ENCODE measurements at places on chromosomes 12 and 14.

- no peak for DNase-seq
Measured at GRCh38 chr12:43108656-43109055, 443.3 kb downstream of the ADAMTS20 start.

DNA sequence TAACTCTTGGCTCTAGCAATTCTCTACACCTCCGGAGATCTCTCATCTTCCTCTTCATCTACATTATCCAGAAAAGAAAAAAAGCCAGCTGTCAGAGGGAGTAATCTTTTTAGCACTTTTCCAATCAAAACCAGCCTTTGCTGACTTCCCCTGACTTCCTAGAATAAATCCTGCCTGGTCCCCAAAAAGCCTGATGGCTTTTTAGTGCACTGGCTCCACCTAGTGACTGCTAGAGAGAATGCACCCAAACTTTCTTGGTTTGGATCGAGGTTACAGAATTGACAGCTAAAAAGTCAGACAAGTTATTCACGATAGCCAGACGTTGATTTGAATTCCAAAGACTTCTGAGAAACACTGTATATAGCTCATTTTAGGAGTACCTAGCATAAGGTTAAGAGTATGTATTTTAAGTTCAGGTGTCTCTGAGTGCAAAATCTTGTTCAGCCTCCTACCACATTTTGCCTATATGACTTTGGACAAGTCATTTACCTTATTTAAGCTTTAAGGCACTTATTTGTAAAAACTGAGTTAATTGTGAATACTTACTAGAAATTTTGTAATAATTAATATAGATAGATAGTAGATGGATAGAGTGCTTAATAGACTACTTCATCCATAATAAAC is 185.7 kb upstream of the GRIN2B start:
- DNase-seq: no peak

- DNase-seq: no peak
Measured at GRCh38 chr14:70921669-70922068, 14.4 kb downstream of the PCNX1 start.

DNA sequence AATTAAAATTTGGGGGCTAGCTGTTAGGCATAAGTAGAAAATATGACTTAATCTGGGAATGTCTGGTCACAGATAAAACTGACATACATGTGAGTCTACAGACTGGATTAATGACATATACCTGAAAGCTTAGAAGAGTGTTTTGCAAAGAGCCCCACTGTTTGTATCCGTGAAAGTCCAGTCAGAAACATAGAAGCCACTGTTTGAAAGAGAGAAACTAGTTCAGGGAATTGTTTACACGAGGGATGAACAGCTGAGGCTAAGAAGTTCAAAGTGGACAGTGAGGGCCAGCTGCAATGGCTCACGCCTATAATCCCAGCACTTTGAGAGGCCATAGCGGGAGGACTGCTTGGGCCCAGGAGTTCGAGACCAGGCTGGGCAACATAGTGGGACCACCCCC is 36.2 kb upstream of the SGPP1 start:
- no peak for DNase-seq

DNA sequence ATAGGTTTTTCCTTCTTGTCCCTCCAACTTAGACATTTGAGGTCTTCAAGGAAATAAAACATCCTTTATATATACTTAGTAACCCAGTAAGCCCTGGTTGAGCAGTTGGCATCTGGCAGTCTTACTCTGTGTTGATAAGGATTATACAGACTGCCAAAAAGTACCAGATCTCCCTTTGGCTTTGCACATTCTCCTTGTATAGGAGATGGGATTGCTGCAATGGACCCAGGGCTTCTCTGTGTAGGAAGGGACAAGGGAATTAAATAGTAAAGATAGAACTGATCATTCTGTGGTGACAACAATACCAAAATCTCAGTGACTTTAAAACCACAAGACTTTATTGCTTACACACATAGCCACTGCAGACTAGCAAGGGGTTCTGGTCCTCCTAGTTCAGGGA is 180.1 kb upstream of the CCDC196 start:
- no peak for DNase-seq

GRCh38 chr12:133202493-133203343 is 21.4 kb downstream of the ZNF268 start:
- no peak for DNase-seq

- DNase-seq: no peak
Measured at GRCh38 chr14:103232831-103233319, 101.2 kb upstream of the EIF5 start.

GRCh38 chr12:113837528-113838296 is 128.4 kb downstream of the RBM19 start:
- no peak for DNase-seq

DNA sequence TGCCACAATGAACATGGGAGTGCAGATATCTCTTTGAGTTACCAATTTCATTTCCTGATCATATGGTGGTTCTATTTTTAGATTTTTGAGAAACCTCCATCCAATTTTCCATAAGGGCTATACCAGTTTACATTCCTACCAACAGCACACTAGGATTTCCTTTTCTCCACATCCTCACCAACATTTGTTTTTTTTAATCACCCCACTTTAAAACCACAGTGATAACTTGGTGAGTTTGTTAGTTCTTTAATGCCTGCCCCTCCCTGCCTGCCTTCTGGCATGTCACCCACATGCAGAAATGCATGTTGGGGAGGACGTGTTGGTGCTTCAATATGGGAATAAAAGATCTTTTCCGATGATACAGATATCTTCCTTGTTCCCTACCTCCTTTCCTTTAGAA is 167.9 kb downstream of the CAND1 start:
- no peak for DNase-seq

DNA sequence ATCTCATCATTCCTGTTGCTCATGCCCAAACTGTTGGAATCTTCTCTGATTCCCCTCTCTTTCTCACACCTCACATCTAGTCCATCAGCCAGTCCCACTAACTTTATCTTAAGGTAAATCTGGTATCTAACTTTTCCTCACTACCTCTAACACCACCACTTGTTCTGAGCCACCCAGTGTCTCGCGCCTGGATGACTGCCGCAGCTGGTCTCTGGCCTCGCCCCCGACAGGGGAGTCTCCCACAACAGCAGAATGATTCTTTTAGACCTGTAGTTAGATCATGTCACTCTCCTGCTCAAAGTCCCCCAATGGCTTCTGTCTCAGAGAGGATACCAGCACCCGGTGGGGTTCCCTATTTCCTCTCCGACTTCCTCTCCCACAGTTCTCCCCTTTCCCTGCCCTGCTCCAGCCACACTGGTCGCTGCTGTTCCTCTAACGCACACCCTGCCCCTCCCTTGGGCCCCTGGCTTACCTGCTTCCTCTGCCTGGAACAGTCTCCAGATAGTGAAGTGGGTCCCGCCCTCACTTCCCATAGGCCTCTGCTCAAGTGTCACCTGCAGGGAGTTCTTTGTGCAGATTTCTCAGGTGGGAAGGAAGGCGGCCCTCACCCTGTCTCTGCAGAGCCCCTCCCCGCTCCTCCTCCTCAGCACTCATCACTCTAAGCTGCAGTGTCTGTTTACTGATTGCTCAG is 338.5 kb upstream of the FKBP4 start:
- DNase-seq: no peak

DNA sequence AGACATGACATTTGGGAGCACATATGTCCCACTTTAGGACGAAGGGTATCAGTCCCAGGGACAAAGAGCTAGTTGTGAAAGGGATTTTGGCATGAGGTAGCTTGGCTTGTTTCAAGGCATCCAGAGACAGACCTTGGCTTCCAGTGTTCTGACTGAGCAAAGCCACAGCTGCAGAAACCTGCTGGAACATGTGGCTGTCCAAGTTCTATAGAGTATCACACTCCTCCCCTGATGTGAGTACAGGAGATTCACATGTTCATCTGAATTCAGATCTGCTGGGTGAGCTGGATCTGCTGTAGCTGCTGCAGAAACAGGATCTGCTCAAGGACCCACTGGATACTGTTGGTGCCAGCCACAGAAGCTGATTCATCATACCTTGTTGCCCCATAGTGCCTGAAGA is 10.1 kb upstream of the C14orf39 start:
- DNase-seq: no peak

DNA sequence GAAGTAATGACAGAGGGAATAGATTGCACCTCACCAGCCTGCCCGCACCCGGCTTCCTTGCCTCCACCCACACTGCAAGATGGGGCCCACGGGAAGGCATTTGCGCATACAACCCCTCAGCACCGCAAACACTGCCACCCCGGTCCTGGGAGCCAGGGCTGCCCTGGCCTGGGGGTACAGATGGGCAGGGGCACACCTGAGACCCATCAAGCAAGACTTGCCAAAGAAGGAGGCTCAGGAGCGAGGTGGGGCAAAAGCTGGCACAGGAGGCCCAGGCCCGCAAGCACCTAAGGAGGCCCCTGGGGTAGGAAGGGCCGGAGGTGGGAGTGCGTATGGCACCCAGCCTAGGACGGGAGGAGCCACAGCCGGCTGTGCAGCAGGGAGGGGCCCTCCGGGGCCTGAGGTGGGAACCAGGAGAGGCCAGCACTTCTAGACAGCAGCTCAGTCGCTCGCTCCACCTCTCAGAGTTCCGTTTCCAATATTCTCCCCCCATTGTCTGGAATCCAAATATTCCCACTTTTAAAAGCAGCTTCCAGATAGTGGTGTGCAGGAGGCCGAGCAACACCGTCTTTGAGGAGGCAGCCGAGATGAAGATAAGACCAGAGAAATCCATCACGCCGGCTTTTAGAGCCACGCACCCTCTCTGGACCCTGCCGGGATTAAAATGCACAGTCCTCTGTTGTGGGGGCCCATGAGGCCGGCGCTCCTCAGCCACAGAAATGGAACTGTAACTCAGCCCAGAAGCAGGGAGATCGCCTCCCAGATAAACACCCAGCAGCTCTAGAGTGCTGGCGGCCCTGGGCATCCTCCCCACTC is 12.2 kb upstream of the C14orf180 start:
- no peak for DNase-seq

GRCh38 chr14:99518441-99519346 is 37.5 kb downstream of the CCNK start:
- DNase-seq: peak; percentile 39

- no peak for DNase-seq
Measured at GRCh38 chr12:79659961-79660431, 30.8 kb downstream of the PAWR start.

GRCh38 chr14:91257328-91258010 is 13.0 kb upstream of the GPR68 start:
- DNase-seq: no peak

GRCh38 chr12:80936353-80936641 is 1.4 kb downstream of the LIN7A start:
- DNase-seq: no peak

GRCh38 chr12:68074306-68075027 is 85.1 kb downstream of the IFNG start:
- no peak for DNase-seq

DNA sequence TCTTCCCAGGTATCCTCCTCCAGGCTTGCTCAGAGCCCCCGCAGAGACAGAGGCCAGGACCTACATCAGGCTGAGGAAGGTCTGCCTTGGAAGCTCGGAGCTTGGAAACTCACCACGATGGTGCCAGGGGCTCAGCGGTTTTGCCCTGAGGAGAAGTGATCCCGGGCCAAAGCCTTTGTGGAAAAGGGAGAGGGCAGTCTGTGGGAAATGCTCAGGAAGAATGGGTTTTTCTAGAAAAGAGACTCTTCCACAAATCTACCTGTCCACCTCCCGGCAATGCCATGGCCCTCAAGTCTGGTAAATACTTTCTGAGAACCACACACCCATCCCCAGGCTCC is 8.0 kb downstream of the KRT2 start:
- DNase-seq: no peak

- DNase-seq: no peak
Measured at GRCh38 chr12:44874981-44875416, 1.1 kb downstream of the NELL2 start.

DNA sequence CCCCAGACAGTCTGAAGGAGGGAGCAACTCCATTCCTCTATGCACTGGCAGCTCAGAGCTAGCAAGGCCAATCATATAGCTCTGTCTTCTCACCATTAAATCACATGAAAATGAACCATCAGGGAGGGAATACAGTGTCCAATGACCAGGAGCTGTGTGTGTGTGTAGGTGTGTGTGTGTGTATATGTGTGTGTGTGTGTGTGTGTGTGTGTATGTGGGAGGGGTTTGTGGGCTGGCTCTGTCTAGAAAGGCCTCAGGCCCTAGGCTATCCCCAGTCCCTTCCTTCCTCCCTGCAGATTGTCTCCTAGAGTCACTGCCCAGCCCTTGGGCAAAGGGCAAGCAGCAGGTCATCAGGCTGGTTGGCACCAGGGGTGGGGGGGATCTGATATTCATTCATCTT is 5.7 kb upstream of the SUSD6 start:
- no peak for DNase-seq

- DNase-seq: no peak
Measured at GRCh38 chr14:81662066-81662465, 128.4 kb upstream of the SEL1L start.

DNA sequence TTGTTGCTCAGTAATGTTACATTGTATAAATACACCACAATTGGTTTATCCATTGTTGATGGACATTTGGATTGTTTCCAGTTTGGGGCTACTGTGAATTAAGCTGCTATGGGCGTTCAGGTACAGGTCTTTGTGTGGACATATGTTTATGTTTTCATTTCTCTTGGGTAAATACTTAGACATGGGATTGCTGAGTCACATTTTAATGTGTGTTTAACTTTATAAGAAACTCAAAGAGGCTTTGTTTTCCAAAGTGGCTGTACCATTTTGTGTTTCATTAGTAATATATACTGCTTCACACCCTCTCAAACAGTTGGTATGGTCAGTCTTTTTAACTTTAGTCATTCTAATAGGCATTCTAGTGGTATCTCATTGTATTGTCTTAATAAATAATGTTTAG is 225.0 kb downstream of the SPTSSA start:
- no peak for DNase-seq

DNA sequence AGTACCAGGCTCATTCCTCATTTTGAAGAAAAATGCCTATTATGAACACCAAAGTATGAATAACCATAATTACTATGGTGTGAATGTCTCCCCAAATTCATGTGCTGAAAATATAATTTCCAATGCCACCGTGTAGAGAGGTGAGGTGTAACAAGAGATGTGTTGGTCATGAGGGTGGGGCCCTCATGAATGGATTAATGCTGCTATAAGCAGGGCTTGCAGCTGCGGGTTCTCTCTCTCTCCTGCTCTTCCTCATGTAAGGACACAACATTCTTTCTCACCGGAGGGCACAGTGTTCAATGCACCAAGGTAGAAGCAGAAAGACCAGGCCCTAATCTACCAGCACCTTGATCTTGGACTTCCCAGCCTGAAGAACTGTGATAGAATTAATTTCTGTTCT is 70.0 kb downstream of the TMTC1 start:
- DNase-seq: no peak

- DNase-seq: no peak
Measured at GRCh38 chr12:107320033-107320928, 226.9 kb upstream of the CRY1 start.

- DNase-seq: no peak
Measured at GRCh38 chr12:124519746-124520145, 47.7 kb downstream of the NCOR2 start.

DNA sequence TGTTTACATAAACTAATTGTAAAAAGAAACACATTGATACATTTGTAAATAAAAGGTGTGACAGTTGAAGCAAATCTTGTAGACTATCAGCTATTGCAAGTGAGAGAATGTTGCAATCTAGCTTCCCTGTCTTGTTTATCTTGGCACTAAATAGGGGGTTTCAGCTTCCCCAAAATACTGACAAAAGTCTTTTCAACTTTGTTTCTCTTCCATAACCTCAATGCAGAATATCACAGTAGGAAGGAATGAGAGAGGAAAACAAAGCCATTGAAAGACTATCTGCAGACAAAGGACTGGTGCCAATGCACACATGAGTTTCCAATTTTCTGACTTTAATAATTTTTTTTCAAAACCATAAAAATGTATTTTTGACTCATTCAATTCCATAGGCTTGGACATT is 886.2 kb upstream of the MGAT4C start:
- no peak for DNase-seq

Data from NCI-H1417 treated with DMSO at 0.1 percent for 48 hours (cell line).